ENCODE measurements at places on chromosomes 3 and 15.

- DNase-seq: no peak
Measured at GRCh38 chr3:117059956-117060270, 350.3 kb downstream of the TUSC7 start.

DNA sequence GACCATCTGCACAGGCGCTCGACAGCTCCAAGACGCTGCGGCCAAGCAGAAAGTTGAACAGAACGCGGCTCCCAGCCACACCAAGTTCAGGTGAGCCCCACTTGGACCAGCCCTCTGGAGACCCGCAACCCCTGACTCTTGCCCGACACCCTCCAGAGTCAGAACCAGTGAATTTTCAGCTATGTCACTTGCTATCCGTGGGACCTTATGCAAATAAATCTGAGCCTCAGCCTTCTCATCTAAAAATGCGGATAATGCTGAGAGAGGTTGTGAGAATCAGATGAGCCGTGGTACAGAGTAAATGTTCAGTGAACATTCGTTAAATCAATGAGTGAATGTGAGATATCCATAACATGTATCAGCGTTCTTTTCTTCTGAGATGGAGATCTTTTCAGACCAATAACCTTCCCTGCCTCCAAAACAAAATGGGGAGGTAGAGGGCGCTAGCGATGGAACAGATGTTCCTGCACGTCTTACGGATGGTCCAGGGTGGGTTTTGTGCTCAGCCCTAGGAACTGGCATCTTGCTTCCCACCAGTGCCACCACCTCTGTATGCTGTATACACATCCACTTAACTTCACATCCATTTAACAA, 524 bp downstream of the MRPS11 start:
- no peak for DNase-seq

GRCh38 chr3:189726277-189726676, 95.1 kb downstream of the TP63 start:
- DNase-seq: no peak

GRCh38 chr3:59285560-59285959, 235.7 kb upstream of the CFAP20DC start:
- DNase-seq: no peak

- DNase-seq: no peak
Measured at GRCh38 chr15:94912760-94913159, 681.4 kb downstream of the MCTP2 start.

GRCh38 chr15:34753236-34753894, 1.4 kb downstream of the GJD2 start:
- DNase-seq: no peak

DNA sequence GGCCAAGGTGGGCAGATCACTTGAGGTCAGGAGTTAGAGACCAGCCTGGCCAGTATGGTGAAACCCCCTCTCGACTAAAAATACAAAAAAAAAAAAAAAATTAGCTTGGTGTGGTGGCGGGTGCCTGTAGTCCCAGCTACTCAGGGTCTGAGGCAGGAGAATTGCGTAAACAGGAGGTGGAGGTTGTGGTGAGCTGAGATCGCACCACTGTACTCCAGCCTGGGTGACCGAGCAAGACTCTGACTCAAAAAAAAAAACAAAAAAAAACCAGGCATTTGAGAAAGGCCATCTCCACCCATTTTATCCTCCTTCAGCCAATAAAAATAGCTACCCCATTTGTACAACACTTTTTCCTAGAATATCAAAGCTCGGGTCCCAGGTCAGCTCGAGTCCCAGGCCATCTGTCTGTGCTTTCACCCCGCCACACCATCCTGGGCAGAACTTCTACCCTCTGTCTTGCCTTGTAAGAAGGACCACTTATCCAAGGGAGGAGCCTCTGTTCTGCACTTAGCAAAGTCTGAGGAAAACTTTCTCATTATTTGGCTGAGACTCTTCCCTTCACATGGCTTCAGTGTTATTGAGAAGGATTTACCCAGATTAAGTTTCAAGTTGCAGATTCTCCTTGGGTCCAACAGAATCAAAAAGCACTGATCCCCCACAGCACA, 99.1 kb downstream of the MESD start:
- DNase-seq: no peak

DNA sequence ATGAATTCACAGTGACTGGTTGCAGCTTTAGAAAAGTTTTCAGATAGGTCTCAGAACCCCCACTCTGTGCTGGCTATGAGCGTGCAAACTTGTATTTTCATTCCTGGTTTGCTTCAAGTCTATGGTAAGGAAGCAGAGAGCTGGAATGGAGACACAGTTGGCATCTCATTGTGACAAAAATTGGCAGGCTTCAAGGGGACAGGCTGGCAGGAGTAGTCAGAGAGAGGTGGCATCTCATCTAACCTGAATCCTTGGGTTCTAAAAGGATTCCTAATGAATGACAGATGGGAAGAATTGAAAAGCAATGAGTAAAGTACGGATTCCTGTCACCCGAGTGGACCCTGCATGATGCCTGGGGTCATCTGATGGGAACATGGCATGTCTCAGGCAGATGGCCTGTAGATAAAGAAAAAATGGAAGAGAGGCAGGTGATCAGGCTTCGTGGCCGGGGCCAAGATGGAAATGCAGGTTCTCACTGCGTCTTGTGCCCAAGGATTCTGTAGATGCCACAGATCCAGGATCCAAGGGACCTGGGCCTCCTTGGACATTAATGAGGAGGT, 89.4 kb upstream of the ABHD17C start:
- DNase-seq: no peak

- no peak for DNase-seq
Measured at GRCh38 chr15:62799919-62800318, 242.6 kb upstream of the TPM1 start.

- DNase-seq: no peak
Measured at GRCh38 chr15:60423537-60423936, 25.8 kb upstream of the ANXA2 start.

DNA sequence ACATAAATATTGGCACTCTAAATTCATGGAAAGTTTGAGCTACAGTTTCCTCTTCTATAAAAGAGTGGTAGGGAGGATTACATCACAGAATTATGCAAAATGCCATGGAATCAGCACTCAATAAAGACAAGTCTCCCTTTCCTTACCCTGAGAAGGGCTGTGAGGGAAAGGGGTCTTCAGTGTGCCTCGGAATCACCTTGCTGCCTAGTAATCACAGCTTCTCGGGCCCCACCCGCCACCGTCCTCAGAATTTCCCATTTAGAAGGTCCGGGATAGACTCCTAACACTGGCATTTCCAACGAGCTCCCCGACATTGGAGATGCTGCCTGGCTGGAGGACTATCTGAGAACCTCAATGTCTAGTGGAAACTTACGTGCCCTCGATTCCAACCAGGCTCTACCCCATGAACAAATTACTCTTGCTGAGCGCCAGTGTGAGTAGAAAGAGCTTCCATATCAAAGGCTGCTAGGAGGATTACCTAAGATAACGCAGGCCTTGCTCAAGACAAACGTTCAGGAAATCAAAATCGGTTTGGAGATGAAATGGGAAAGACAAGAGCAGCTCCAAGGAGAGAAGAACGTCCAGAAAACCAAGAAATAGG, 92.1 kb upstream of the CHD2 start:
- DNase-seq: no peak

DNA sequence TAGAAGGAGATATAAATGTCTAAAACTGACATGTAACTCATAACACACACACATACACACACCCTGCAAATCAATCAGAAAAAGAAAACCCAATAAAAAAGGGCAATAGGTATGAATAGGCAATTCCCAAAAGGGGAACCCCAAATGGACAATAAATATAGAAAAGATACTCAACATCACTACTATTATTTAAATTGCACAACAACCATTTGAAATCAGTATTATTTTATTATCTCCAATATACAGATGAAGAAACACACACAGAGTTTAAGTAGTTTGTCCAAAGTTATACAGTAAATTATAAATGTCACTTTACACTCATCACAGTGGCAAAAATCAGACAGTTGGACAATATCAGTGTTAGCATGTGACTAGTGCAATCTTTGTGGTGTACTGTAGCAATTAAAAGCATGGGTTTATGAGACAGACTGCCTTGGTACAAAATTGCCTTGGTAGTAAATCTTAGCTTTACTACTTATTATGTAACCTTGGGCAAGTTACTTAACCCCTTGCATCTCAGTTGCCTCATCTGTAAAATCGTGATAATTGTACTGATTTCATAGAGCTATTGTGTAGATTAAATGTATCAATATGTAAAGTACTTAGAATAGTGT, 3.4 kb upstream of the FSTL1 start:
- no peak for DNase-seq

DNA sequence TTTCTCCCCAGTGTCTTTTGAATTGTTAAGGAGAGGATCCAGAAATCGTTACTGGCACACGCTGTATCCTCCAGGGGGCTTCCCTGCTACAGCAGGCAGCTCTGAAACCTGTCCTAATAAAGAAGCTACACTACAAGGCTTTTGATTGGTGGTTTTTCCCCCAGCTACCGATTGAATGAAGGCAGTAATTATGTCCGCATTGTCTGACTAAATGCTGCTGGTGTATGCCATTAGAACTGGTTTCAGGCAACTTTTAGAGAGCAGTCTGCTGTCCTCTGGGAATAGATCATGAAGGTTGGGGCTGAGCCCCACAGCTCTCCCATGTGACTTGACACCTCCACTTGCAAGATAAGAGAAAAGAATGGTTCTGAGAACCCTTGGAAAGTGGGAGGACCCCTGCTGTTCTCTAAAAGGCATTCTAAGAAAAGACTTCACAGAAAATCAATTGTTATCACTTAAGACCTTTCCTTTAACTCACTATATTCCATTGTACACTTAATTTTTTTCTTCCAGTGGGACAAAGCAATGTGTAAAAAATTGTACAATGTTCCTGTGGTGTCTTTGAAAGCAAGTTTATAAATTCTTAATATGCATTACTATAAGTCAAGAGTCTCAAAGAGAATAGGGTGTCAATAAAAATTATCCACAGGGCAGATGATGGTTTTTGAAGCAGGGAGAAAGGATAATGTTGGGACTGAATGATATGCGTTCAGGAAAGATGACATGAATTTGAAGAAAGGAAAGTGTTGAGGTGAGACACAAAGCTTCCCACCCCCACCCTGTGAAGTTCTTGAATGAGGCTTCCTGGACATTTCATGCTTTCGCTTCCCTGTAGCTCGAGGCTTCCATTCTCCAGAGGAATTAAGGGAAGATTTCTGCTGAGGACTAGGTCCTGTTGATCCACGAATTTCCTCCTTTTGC, 53.0 kb upstream of the DAZL start:
- no peak for DNase-seq

DNA sequence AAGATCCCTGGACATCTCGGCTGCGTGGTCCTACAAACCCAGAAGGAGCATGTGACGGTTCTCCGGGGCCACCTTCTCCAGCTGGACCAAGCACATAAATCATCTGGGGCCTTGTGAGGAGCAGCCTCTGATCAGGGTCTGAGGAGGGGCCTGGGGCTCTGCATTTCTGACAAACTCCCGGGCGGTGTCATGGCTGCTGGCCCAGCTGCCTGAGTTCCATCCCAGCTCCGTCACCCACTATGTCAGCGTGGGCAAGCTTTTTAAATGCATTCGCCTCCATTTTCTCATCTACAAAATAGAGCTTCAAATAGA, 126.3 kb upstream of the MEF2A start:
- DNase-seq: no peak

DNA sequence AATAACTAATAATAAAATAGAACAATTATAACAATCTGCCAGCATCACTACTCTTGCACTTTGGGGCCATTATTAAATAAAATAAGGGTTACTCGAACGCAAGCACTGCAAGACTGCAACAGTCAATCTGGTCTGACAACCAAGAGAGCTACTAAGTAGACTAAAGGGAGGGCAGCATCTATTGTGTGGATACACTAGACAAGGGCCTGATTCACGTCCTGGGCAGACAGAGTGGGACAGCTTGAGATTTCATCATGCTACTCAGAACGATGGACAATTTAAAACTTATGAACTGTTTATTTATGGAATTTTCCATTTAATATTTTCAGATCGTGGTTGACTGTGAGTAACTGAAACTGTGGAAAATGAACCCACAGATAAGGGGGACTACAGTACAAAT, 39.5 kb downstream of the TNIK start:
- no peak for DNase-seq

GRCh38 chr3:57127891-57128518, 37.1 kb downstream of the IL17RD start:
- DNase-seq: no peak

- no peak for DNase-seq
Measured at GRCh38 chr3:149881879-149882278, 68.9 kb downstream of the RNF13 start.

- DNase-seq: no peak
Measured at GRCh38 chr3:53426918-53427317, 67.5 kb upstream of the CACNA1D start.

DNA sequence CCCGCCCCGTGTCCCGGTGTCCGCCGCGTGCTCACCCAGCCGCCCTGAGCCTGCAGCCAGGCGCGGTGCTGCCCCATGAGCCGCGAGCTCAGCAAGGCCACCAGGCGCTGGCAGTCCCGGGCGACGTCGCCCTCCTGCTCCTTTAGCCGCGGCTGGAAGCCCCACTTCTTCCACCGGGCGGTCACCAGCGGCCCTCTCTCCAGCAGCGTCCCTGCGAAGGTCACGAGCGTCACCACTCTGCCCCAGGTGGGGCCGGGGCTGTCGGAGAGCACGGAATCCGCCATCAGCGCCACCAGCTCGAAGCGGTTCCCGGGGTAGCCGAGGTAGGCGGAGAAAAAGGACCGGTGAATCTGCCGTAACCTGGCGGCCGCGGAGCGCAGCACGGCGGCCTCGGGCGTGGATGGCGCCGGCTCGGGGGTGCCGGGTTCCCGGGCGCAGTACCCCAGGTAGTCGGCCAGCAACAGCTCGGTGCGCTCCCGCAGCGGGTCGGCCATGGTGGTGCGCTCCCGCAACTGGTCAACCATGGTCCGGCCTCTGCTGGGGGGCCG, 298 bp downstream of the BCL2L10 start:
- DNase-seq: no peak

- no peak for DNase-seq
Measured at GRCh38 chr15:59685737-59686297, 3.3 kb downstream of the BNIP2 start.

DNA sequence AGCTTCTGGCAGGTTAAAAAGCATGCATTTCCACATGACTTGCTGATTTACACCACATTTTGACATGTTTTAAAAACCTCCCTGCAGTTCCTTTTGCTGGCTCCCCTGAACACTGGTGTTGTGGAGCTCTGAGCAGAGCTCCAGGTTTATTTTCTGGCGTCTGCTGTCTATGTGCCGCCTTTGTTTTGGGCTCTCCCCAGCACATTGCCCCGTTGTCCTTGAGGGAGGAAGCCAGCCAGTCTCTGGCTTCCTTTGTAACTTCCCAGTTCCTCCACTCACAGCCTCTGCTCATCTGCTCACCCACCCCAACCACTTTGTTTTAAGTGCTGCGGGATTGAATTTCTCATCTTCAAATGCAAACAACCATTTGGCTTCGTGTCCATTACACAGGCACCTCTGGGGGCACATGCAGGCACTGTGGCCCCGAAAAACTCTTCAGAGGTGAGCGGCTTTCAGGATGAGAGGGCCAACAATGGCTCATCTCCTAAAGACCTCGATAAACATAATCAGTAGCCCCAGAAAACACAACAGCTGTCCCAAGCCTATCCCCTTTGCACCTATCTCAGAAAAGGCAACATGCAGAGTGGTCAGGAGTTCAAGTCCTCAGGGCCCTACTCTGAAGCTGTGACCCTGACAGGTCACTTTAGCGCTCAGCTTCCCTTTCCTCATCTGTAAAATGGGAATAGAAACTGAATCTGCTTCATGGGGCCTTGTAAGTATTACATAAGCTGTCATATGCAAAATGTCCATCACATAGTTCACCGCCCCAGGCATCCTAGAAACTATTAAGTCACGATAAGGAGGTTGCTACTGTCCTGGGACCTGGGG, 1.3 kb upstream of the MEF2A start:
- no peak for DNase-seq

Measured in activated naive CD4-positive, alpha-beta T cell (primary cell).